ENCODE measurements at places on chromosomes 1 and 21.

GRCh38 chr1:220386494-220387195 lies 114.4 kb upstream of the RAB3GAP2 start:
- DNase-seq: no peak

DNA sequence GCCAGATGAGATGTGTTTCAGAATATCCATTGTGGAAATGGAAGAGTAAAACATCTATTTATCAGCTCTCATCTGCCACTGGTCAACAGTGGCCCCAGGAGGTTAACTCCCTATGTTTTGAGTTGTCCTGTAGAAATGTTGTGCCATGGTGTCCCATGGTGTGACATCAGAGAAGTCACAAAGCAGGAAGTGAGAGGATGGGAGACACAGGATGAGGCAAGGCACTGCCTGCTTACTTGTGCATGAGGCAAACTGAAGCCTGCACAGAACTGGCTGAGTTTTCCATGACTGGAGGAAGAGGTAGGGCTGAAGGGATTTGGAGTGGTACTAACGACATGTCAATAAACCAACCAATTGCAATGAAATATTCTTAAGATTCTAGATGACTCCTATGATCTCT lies 131.5 kb upstream of the ZNF644 start:
- DNase-seq: no peak

DNA sequence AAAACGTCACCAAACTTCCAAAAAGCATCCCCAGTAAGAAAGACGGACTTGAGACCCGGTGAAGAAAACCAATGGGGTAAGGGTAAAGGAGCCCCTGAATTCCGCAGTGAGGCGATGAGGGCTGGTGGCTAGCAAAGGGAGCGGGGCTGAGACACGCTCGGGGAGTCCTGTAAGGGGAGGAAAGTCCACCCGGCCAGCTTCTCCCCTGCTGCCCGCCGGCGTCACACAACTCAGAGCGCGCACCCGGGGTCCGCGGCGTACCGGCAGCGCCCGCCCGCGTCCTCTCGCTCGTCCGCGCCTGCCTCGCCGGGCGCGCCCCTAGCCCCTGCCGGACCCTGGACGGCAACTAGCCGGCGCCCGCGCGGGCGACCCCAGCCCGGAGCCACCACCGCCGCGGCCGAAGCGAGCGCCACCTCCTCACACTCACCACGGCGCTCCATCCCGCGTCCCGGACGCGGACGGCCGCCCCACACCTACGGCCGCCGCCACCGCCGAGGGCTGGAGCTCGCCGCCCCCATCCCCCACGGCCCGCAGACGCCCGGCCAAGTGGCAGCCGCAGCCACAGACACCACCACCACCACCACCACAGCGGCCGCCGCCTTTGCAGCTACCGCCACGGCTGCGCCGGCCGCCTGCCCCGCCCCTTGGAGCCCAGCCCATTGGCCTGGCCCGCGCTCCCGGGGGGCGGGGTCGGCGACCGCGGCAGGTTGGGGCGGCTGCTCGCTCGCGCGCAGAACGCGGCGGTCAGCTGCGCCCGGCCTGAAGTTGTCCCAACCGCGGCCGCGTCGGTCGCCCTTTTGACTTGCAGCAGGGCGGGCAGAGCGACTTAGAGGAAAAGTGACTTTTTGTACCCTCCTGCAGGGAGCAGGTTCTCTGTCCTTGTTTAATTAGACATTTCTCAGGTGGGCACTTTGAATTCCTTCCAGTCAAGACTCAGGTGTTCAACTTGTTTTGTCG lies 10.0 kb upstream of the ARHGAP29 start:
- peak; percentile 59 for DNase-seq

DNA sequence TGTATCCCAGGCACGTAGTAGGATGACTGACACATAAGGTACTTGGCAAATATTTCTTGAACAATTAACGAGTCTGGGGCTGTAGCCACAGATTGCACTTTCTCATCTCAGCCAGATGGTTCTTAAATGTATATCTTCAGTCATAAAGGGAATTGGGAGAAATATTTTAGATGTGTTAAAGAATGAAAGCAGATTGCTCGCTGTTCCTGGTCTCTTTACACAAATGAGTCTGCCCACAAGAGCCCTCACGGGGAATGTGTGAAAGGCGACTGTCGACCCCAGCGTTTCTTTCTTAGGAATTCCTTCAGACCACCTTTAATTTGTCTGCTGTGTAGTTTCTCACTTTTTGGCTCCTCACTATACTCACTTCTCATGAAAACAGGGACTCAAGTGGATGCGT lies 725 bp downstream of the MT1HL1 start:
- no peak for DNase-seq

DNA sequence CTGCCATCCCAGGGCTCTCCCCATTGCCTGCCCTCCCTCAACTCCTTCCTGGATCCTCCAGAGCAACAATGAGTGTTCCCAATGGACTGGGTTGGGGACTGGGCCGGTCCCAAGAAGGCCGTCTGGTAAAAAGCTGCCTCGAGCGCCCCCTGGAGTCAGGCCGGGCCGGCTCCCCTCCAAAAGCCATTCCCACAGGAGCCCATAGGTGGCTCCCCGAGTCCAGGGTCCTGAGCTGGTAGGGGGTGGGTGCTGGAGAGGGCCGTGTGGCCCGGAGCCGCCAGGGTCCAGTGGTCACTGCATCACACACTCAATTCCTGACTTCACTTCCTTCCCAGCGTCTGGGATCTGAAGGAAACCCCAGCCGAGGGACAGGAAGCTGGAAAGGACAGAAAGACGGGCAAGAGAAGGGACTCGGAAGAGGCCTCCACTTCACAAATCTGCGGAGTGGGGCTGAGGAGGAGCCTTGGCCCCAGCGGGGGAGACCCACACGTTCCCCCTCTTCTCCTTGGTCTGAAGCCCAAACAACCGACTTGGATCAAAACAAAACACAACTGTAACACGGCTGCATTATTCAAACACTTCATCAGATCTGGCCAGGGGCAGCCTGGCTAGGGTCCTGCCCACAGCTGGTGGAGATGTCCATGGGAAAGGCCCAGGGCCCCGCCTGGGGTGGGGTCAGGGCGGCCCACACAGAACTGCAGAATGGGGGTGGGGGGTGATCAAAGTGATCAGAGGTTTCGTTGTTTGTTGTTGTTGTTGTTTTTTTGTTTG lies 10.9 kb upstream of the ALDH4A1 start:
- DNase-seq: peak; percentile 52

DNA sequence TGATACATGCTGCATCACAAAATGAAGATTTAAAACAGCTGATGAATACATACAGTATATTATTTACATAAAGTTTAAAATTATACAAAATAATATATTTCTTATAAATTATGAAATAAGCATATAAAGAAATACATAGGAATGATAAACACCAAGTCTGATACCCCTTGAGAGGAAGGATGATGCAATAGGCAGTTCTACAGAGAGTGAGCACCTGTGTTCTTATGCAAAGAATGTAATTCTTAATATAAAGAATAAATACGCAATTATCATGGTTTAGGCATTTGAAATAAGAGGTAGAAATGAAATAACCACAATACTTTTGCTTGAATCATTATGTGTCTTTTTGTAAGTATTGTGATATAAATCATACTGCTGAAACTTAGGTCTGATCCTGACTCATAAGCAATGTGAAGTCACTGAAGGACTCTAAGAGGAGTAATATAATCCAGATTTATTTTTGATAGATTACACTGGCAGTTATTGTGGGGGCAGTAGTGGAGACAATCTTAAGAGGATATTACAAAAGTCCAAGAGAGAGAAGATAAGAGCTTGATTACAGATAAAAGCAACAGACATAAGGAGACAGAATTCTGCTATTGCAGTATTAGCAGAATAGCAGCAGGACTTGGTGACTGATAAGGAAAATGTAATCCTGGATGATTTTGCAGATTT lies 39.0 kb downstream of the TTLL7 start:
- no peak for DNase-seq

DNA sequence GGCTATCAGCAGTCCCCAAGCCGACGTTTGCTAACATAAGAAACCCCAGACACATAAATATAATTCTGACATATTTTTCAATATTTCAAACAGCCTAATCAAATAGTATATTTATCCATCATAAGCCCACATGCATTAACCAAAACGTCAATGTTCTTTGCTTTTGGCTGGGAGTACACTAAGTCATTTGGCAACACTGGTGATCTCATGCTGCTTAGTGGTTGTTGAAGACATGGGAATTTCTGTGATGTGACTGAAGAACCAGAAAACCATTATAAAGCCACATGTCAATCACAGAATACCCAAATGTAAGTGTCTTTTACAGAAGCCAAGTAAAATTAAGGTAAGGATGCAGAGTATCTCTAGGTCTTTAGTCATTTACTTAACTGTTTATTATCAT lies 57.6 kb downstream of the PLPPR5 start:
- no peak for DNase-seq

DNA sequence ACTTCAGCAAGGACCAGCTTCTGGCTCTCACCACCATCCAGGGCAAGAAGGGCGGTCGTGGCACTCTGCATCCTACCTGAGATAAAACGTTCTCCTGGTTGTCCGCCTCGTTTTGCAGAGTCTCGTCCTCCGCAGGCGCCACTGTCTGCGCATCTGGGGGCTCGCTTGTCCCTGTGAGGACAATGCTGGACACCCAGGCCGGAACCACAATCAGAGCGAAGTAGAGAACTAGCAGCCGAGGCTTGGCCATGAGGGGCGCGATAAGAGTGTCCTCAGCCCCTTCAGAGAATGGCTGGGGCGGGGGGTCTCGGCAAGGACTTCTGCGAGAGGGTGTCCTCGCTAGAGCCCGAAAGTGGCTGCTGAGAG lies 505 bp downstream of the OLFML2B start:
- DNase-seq: no peak

DNA sequence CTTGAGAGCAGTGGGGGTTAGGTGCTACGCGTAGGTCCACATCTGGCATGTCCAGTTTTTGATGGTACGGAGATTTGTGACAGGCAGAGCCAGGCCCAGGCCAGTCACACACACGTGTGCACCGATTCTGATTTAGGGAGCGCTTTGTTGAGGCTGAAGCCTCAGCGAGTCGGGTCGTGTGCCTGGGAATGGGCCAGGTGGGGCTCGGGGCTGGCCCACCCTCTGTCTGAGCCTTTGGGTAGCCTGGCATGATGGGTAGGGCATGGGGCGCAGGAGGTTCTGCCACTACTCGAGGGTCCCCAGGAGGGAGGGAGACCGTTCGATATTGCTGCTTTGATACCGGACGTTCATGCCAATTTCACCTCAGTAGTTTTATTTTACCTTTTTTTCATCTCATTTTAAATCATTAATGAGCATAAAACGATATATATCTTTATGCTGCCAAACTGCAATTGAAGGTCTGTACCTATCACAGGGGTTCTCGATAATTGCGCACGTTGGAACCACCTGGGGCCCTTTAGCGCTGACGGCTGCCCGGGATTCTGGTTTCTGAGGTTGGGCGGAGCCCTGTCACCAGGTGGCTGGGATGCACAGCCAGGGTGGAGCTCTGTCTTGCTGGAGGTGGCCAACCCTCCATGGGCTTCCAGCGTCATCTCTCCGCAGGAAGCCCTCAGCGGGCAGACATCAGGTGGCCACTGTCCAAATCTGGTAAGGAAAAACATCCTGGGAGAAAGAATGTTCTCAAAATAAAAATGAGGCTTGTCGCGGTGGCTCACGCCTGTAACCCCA lies 71.9 kb downstream of the SCCPDH start:
- DNase-seq: no peak

- DNase-seq: no peak
Measured at GRCh38 chr1:221747839-221748238, 6.0 kb upstream of the DUSP10 start.

DNA sequence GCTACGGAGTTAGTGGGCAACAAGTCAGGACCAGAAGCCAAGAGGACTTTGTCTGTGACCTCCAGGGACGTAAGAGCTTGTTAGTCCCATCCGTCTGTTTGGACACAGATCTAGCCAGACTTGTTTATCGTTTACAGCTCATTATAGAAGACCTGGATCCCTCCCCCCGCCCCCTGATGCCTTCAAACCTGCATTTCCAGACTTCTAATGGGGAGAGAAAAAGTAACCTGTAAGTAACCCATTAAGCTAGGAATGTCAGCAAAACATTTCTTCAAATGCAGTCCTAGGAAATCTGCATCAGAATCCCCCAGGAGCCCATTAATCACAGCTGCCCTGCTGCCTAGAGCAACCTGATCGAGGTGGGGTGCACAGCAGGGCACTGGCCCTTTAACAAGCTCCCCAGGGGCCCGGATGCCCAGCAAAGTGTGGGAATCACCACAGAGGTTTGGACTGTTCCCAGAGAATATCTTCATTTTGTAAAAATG lies 1.4 kb upstream of the MAD2L2 start:
- no peak for DNase-seq

DNA sequence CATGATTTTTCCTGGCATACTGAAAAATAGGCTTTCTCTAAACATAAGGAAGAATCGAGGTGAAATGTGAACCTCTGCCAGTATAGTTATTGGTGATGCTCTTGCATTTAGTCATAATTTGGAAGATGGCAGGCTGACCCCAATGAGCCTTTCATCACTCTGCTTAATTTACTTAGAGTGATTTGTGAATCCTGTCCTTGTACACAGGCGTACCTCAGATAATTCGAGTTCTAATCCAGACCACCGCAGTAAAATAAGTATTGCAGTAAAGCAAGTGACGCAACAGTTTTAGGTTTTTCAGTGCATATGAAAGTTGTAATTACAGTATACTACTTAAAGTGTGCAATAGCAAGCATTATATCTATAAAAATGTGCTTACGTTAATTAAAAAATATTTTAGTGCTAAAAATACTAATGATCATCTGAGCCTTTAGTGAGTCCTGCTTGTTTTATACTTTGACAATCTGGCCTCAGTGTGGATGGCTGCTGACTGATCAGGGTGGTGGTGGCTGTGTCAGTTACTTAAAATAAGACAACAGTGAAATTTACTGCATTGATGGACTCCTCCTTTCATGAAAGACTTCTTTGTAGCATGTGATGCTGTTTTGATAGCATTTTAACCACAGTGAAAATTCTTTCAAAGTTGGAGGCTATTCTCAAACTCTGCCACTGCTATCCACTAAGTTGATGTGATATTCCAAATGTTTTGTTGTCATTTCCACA lies 1.7 kb downstream of the PKNOX1 start:
- DNase-seq: no peak

DNA sequence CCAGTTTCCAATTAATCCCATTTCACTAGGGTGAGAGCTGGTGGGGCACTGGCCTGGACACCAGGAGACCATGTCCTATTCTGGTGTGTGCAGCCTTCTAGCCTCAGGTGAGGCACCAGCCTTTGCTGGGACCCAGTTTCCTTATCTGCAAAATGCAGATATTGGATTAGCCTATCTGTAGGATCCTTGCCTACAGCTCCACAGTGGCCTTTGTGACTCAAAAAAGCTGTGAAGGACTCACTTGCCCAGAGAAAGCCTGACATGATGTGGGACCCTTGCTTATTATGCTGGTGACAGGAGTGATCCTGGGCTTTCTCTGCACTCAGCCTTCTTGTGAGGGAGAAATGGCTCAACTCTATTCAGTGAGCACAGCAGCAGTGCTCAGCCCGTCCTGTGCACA lies 32.3 kb downstream of the TENT5C start:
- DNase-seq: no peak

DNA sequence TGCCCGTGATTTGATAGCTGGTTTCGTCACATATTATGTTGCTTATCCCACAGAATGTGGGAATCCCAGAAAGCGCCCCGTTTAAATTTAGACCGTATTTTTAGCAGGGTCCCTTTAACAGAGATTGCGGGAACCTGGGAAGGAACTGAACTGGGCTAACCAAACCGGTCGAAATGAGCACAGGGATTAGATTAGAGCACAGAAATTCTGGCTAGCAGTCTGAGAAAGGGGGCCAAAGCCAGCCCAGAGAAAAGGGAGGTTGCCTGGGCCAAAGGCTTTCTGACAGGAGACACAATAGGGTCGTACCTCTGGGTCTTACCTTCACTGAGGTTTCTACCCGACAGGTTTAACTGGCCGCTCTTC lies 327 bp downstream of the LRRC40 start:
- DNase-seq: no peak

- DNase-seq: no peak
Measured at GRCh38 chr1:39507230-39507928, 15.9 kb downstream of the BMP8A start.

All from SW 1271 (cell line).